ENCODE measurements at places on chromosomes 3 and 15.

DNA sequence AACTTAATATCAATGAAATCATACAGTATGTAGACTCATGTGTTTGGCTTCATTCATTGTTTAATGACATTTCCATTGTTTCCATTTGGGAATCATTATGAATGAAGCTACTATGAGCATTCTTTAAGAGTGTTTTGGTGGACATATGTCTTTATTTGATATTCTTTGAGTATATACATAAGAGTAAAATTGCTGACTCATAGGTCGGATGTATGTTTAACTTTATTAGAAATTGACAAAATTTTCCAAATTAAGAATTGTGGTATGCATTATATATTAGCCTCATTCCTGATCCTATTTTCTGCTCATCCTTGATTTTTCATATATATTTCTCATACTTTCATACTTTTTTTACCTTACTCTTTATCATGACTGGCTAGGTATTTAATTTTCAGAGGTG lies 28.7 kb upstream of the CMC1 start:
- DNase-seq: no peak

DNA sequence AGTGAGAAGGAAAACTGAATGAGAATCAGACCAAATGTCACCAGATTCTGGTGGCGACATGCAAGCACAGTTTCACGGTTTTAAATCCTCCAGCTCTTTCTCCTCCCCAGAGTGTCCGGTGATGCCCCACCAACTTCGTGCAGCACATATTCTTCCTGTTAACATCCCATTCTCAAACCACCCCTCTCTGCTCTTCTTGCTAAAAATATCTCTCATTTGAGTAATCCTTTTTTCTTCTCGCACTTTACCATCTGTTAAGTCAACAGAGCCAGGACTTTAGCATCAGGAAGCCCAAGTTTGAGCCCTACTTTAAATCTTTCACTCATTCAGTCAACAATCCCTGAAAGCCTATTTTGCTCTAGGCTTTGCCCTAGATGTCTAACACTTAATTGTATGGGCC lies 68.2 kb upstream of the VGLL4 start:
- DNase-seq: no peak

DNA sequence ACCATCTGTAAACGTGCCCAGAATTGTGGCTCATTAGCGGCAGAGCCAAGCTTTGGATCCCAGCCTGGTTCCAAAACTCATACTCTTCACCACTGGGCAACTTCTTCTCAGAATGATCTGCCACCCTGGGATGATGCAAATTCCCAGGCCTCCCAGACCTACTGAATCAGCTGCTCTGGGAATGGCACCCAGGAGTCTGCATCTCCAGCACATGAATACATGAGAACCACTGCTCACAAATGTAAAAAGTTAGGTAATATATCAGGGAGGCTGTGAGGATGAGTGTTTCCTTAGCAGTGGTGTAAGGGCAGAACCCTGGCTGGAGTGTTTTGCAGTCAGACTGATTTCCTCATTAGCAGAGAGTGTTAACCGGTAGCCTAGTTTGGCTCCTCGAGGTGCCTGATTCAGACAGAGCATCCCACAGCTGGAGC lies 94.2 kb downstream of the LIPC start:
- no peak for DNase-seq

DNA sequence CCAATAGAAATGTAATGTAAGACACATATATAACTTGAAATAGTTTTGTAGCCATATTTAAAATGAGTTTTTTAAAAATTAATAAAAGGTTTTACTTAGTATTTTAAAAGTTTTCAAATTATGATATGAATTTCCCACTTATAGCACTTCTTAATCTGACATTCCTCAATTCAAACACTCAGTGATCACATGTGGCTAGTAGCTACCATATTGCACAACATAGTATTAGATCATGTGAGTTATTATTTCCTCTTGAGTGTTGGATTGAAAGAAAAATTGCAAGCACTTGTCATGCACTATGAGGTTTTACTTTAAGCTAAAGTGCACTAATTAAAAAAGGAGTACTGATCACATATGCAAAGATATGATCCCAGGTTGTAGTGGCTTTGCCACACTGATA lies 453.4 kb upstream of the ROBO2 start:
- DNase-seq: no peak

DNA sequence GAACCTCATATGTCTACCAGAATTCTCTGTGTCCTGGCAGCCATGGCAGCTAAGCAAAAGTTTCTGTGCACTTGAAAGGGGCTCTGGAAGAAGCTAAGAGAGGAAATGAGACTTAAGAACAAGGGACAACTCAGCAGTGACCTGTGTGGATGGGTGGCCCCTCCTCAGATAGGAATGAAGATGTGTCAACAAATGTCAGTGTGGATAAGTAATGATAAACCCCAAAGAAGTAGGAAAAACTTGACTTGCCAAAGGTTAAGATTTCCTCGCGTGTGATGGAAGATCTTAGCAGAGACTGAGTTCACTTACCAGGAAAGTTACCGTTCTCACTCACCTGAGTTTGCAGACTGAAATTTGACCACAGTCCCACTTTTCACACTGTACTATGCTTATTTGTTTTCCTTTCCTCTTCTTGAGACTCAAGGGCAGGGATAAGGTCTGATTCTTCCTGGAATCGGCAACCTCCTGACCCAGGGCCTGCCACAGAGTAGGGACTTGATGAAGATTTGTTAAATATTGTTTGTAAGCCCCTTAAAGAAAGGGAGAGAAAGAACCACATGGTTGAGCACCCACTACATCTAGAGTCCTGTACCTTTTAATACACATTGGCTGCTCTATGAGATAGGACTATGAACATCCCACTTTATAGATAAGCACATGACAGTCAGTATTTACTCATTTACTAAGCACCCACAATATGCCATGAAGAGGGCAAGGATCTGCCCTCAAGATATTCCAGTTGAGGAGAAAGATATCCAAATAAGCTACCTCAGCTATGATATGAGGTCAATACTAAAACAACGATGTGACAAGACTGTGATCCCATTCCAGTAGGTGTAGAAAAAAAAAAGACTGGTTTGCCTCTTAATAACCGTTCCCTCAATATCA lies 7.3 kb upstream of the HRH1 start:
- no peak for DNase-seq

DNA sequence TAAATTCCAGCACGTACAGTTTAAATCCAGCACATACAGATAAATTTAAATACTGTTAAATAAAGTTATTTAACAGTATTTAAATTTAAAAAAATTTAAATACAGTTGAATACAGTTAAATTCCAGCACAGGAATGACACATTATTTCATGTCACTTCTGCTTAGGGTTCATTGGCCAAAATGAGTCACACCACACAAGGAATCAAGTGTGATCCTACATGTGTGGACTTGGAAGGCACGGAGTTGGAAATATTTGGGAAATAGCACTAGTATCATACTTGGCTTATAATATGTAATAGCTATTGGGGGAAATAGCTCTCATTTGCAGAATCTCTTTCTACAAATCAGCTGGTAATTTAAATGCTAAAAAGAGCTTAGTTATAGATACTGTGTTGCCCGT lies 10.6 kb downstream of the RAB7A start:
- no peak for DNase-seq

GRCh38 chr3:126937973-126938372 lies 44.9 kb upstream of the PLXNA1 start:
- DNase-seq: no peak

- no peak for DNase-seq
Observed at GRCh38 chr3:180358179-180358578, 243.8 kb upstream of the TTC14 start.

GRCh38 chr3:19392150-19392549 lies 243.8 kb downstream of the KCNH8 start:
- DNase-seq: no peak

DNA sequence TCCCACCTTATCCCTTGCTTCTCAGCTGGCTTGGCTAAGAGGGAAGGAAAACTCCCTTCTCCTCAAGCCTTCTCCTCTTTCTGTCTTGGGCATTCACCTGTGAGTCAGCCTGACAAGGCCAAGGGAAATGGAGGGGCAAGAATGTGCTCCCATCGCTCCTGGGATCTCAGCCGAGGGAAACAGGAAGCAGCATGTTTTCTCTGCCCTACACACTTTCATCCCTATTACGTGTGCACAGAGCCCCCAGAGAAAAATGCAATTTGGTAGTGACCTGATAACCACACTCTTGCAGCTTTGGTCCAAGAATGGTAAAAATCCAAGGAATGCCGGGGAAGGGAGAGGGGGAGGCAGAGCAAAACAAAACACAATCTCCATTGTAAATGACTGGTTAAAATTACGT lies 32.9 kb upstream of the MTMR10 start:
- DNase-seq: no peak

GRCh38 chr3:177463863-177464262 lies 266.6 kb upstream of the TBL1XR1 start:
- DNase-seq: no peak

DNA sequence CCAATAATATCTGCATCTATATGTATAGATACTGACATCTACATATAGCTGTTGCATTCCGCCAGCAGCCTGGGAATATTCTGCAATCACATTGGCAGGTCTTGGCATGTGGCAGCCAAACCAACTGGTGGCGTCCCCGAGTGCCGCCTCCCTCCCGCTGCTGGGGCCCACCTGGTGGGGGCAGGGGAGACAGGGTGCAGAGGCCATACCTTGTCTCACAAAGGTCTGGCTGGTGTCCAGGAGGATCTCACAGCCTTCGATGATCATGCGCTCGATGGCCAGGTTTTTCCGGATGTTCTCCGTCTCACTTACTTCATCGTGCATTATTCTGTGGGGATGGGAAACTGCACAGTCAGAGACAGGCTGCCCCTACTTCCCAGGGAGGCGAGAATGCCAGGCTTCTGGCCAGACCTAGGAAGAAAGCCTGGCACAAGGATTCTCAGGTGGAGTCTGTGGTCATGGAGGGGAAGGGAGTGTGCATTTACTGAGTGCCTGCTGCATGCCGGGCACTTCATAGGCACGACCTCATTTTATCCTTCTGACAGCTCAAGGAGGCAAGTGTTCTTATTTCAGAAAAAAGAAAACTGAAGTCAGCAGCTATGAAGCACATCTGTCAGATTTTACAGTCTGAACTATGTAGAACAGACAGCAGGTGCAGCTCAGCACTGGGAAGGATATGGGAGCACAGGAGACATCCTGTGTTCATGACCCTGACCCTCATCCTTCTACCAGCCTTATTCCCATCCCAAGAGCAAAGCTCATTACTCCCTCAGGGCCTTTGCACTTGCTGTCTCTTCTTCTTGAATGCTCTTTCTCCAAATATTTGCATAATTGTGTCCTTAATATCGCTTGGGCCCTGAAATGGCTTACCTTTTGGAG lies 62.8 kb downstream of the RASGRF1 start:
- no peak for DNase-seq

DNA sequence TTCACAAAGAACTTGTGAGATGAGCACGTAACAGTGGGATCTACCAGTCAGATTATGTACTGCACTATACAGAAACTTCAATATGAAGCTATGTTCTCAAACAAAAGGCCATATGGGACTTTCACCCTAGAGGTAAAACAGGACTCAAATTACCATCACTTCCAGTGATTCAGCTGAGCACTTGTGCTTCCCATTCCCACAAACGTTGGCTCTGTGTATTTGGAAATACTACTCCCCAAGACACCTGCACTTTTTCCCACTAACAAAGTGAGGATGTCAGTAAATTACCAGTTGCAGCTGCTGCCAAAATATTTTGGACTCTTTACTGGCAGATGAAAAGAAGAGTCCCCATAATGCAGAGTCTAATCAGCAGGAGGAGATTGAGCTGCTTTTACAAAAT lies 1570.1 kb downstream of the SI start:
- DNase-seq: no peak

DNA sequence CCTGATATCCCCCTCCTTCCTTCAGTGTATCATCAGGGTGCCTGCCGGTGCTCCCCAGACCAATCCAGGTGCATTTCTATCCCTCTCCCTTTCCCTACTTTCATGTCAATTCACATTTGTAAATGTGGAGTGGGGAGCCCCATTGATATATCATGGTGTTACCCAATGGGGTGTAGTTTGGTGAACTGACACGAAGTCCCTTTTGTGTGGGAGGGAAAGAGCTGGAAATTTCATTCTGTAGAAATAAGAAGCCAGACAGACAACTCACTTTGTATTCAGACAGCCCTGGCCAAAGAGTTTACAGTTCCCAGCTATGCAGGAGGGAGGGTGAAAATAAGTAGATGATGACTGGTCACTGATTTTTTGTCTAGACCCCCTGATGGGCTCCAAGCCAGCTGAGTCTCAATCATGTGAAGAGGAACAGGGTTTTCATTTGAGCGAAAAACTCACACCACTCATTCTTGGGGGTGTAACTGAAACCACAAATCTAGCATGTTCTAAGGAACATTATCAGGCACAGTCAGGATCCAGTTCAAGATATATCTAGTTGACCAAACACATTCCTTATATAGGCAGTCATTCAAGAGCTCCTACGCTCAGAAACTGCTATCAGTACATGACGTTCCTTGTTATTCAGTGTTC lies 58.9 kb downstream of the LMCD1 start:
- no peak for DNase-seq

DNA sequence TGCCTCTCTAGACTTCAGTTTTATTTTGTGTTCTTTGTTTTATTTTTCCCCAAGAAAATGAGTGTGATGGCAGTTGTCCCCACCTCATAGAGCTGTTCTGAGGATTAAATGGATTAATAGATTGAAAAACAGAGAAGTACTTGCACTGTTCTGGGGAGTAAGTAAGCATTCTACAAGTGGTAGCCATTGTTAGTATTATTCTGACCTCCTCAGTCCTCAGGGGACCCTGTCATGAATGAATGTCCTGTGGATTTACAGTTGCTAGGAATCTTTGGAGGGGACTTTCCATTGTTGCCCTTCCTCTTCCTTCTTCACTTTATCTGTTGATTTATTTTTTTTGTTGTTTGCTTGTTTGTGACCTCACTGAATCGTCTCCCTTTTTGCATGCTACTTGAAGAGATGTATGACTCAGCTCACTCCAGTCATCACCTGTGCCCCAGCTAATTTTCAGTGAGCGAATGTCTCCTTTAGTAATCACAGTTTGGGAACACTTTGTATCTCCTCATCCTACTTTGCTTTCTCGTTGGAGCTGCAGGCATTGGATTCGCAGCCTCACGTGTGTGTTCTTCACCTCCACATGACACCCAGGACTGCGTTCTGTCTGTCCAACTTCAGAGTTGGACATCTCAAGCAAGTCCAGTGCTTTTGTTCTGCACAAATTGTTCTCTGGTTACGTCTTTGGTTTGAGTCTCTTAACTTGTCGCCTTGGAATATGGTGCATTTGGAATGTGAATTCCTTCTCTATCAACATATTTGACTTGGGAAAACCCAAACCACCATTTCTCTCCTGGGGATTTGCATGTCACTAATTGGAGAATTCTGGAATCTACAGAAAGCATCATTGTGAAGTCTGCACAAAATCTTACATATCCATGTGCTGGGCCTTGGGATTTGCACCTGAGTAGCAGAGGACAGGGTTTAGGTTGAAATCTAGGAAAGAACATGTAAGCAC lies 54.5 kb downstream of the LRTM1 start:
- no peak for DNase-seq

GRCh38 chr3:99172736-99173657 lies 271.5 kb upstream of the DCBLD2 start:
- DNase-seq: no peak

- DNase-seq: no peak
Observed at GRCh38 chr3:124758851-124759635, 28.8 kb downstream of the UMPS start.

- no peak for DNase-seq
Observed at GRCh38 chr3:179000659-179001058, 71.0 kb downstream of the ZMAT3 start.

Data from stimulated activated effector memory CD8-positive, alpha-beta T cell treated with anti-CD3 and anti-CD28 coated beads, Interleukin-12 subunit alpha, Interleukin-12 subunit beta, amount 100 ng/mL, for 72 hours (primary cell).